ENCODE measurements at places on chromosomes 7 and 10. TPM values are rescaled to one million over a fixed set of nuclear protein-coding genes. Genes with fewer than 3 reads are reported as not detected.
A peak's percentile ranks its signal among the peaks of the same experiment; 100 is the strongest.

Gene PRKAR2B
- total RNA-seq = 3.9 TPM

Gene PPP1R17
- not detected for total RNA-seq

Gene PIK3CG
- total RNA-seq = 8.0 TPM

Gene DLG5
- total RNA-seq = 36.4 TPM

Gene KMT2E
- total RNA-seq = 140 TPM

Gene FXYD4
- total RNA-seq = not detected

Gene CLDN3
- not detected for total RNA-seq

DNA sequence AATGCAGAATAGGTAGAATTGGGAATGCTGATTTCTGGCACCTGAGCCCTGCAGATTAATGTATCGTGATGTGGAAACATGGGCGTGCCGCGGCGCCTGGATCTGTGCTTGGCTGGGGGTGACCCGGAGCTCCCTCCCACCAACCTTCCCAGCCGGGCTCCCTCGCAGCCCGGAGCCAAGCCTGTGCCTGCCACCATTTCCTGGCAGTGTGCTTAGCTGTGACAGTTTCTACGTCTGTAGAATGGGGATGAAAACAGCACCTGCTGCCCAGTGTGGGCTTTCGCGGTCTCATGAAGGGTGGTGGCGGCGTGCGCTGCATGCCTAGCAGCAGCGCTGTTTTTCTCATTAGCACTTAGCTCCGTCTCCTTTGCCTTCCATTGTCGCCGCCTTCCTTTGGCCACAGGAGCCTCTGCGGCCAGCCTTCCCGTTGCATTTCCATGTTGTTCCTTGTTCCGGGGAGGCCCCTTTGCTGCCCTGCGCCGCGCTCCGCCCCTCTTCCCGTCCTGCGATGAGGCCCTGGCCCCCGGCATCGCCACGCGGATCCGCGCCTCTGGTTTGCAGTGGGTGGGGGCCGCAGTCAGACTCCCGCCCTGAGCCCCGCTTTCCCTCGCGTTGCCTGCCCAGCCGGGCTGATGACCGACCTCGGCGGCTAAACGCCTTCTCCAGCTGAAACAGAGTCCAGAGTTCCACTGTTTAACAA lies 84.2 kb downstream of the CUL1 start:
- H3K36me3 ChIP-seq = peaks cover 16% of the 10 kb centered on the region
- H3K27me3 ChIP-seq = no peaks in the 10 kb centered on the region
- no peak overlapping the region for H3K27ac ChIP-seq
- no peak overlapping the region for H3K4me3 ChIP-seq

DNA sequence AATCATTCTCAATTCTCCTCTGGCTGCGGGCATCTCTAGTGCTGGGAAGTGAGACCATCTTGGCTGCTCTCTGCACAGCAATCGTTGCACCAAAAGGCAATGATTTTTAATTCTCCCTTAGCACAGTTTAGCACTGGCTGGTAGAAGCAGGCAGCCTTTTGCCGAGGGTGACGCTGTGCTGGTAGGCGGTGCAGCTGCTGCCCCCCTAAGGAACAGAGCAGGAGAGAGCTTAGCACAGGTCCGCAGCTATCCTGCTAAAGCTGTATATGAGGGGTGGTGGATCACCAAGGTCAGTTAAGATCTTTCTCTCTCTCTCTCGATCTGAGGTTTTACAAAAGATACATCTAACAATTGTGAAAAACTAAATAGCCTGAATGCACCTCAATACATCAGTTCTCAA lies 390.1 kb downstream of the GATA3 start:
- no peak for DNase-seq
- no peak overlapping the region for H3K4me3 ChIP-seq
- H3K27ac ChIP-seq = no peak overlapping the region
- H3K27me3 ChIP-seq = peaks cover 3% of the 10 kb centered on the region

- H3K27me3 ChIP-seq = no peaks in the 10 kb centered on the region
- peaks cover 57% of the 10 kb centered on the region for H3K4me1 ChIP-seq
- no peak for DNase-seq
- H3K4me3 ChIP-seq = peak overlapping the region; percentile 80
- peak overlapping the region; percentile 98 for H3K27ac ChIP-seq
These were observed 2.5 kb downstream of the VSIR start for GRCh38 chr10:71770789-71771188.

DNA sequence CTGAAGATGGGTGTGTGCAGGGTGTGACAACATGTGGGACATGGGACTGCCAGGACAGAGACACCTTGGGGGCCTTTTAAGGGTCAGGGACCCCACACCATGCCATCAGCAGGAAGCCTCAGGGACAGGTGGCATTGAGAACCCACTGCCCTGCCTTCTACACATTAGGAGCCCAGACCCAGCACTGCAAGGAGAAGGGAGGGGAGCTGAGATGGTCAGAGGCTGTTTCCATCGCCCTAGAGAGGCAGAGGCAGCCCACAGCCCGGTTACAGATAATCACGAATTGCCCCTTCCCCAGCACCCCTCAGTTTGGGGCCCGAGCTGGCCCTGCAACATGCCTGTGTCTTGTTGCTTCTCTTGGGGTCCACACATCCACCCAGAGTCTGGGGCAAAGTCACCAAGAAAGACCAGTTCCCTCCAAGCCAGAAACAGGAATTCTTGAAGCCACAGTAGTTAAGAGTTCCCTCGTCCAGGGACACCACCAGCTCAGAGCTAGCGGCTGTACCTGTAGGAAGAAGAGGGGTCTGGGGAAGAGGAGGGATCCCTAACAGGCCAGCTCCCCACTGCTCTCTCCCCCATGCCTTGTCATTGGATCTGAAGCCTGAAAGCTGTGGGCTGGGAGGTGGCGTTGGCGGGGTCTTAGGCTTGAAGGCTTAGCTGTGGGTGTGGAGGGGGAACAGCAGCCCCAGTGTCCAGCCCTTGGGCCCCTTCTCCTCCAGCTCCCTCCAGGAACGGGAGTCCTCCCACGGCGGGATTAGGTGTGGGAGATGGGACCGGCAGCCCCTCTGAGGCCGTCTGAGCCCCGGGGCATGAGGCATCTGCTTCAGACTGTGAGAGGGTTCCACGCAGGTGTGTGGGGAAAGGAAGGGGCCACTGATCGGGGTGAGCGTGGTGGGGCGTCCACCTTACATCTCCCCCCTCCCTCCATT lies 44.8 kb upstream of the ELFN1 start:
- H3K27ac ChIP-seq = no peak overlapping the region
- no peak overlapping the region for H3K4me3 ChIP-seq
- H3K27me3 ChIP-seq = no peaks in the 10 kb centered on the region
- no peak for DNase-seq

GRCh38 chr7:138829335-138829734 lies 31.3 kb upstream of the ATP6V0A4 start:
- DNase-seq = no peak
- no peak overlapping the region for H3K4me3 ChIP-seq
- no peak overlapping the region for H3K27ac ChIP-seq
- no peaks in the 10 kb centered on the region for H3K27me3 ChIP-seq
